ENCODE measurements at places on chromosomes 11 and 22. TPM values are rescaled to one million over a fixed set of nuclear protein-coding genes. Genes with fewer than 3 reads are reported as not detected.

Gene OR52N2
- not detected for total RNA-seq

Gene SHANK2
- total RNA-seq: 59.8 TPM

Gene PATE2
- total RNA-seq: not detected

Gene NUDT8
- total RNA-seq: 8.8 TPM

Gene APOA4
- not detected for total RNA-seq

Gene KDELR3
- total RNA-seq: 8.3 TPM

Gene KRTAP5-8
- total RNA-seq: not detected

Gene BARX2
- total RNA-seq: 0.41 TPM

Gene ARFIP2
- 38.8 TPM for total RNA-seq

Gene PLAAT5
- 2.2 TPM for total RNA-seq

Gene SULT4A1
- total RNA-seq: not detected

Gene GNG3
- not detected for total RNA-seq

Gene ACAD8
- total RNA-seq: 33.9 TPM

Gene CHRNA10
- 1.7 TPM for total RNA-seq

Gene OSBP2
- 3.1 TPM for total RNA-seq

Gene MGAT3
- 41.5 TPM for total RNA-seq

Gene CRYBB3
- 0.74 TPM for total RNA-seq

Gene LYVE1
- total RNA-seq: 95.2 TPM

Gene CSRP3
- total RNA-seq: not detected

Gene GGTLC2
- total RNA-seq: 2.7 TPM

Gene CCND1
- total RNA-seq: 202 TPM

Gene HPX
- 1.7 TPM for total RNA-seq
